NCI-H526 treated with DMSO at 0.1 percent for 48 hours (cell line): ENCODE measurements at places on chromosomes 6 and 20.

- DNase-seq = no peak
These were observed 25.0 kb downstream of the ERMARD start for GRCh38 chr6:169776379-169776778.

GRCh38 chr6:125942672-125943527 is 13.7 kb upstream of the HINT3 start:
- DNase-seq = no peak

DNA sequence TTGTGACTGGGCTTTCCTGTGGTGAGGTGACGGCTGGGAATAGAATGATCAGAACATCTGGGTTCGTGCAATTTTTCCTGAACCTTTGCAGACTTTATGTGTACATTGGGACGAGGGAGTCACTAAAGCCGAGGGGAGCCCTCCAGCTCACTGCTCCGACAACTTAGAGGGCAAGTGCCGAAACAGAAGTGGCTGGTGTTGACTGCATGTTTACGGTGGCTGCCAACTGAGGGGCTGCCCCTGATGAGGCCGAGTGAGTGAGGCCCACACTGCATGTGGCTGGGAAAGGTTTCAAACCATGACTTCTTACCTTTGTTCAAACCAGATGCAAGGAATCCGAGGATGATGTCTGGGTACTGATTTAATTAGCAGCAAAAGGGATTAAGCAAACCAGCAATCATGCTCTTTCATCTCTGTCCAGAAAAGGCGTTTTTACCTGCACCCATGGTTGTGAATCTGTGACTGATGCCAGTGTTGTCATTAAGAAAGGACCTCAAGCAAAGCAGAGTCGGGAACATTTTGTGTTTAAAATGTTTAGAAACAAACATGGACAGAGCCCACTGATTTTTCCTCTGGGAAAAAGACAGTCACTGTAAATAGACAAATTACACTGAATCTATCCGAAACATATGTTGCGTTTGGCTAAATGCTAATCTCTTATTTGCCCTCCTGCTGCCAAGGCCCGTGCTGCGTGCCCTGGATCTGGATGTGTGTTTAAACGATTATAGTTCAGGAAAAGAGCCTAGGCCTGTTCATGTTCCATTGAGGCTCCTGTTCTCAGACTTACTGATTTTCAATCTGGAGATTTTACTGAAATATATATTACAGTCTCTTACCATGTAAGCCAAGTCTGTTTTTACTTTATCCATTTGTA is 105.1 kb downstream of the UST start:
- DNase-seq = no peak

DNA sequence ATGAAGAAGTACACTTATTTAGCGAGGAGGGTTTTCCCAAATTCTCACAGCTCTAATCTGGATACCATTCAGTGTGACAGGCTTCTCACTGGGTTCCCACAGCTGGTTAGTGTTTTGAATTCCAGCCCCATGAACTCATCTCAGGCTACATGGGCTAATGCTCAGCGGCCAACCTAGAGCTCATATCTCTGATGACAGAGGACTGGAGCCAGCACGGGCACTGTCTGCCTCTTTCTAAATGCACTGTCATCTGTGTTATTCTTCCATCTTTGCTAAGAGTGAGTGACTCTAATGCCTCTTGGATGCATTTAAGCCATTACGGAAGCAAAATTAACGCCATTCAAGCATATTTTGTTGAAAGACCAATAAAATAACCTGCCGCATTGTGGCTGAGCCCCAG is 308.9 kb upstream of the JAG1 start:
- no peak for DNase-seq

DNA sequence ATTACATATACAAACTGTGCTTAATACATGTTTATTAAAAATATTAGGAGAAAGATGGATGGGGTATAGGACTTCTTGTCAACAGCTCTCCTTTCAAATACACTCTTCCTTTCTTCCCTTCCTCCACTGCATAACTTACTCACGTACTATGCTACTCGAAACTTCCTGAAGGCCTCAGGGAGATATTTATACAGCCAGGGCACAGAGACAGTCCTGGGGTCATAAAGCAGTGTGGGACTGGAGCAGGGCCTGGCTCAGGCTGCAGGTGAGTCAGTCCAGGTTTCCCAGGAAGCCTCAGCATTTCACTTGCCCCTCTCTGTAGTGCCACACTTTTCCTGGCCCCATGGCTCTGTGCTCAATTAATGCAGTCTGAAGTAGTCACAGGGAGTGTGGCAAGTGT is 157.0 kb downstream of the UBE3D start:
- DNase-seq = no peak

GRCh38 chr20:57476084-57476526 is 48.8 kb downstream of the CTCFL start:
- DNase-seq = no peak

DNA sequence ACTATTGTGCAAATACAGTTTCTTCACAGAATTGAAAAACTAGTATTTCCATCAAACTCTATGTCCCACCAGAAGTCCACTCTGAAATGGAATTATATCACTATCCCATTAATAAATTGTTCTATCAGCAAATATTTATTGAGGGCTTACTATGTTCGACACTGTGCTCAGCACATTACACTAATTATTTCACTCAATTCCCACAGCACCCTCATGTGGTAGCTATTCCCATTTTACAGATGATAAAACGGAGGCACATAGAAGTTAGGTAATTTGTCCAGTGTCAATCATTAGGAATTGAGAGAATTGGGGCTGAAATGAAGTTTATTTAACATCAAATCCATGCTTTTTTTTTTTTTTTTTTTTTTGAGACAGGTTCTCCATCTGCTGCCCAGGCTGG is 52.5 kb downstream of the MKKS start:
- no peak for DNase-seq

GRCh38 chr6:166736634-166737033 is 109.6 kb upstream of the RPS6KA2 start:
- no peak for DNase-seq

DNA sequence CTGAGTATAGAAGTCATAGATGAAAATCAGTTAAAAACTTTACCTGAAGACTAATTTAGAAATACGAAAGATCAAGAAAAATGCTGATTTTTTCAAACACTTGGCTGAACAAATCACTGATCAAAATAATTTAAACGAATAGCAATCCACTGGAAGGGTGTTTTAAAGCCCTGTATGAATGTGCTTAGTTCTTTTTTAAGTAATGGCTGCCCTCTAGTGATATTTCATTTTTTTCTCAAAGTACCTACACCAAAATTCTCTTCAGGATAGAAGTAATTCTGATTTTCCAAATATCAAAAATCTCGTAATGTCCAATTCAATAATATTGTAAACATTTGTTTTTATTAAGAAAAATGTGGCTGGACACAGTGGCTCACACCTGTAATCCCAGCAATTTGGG is 32.5 kb downstream of the AKAP7 start:
- no peak for DNase-seq

DNA sequence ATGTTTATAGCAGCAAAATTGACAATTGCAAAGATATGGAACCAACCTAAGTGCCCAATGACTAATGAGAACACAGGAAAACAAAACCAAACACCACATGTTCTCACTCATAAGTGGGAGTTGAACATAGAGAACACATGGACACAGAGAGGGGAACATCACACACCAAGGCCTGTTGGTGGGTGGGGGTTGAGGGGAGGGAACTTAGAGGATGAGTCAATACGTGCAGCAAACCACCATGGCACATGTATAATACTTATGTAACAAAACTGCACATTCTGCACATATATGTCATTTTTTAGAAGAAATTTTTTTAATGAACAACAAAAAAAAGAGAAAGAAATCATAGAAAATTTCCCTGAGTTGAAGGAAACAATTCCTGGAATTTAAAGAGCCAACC is 3.9 kb downstream of the EPM2A start:
- DNase-seq = no peak

- DNase-seq = no peak
These were observed 1.0 kb downstream of the SYNE1 start for GRCh38 chr6:152636021-152636608.

DNA sequence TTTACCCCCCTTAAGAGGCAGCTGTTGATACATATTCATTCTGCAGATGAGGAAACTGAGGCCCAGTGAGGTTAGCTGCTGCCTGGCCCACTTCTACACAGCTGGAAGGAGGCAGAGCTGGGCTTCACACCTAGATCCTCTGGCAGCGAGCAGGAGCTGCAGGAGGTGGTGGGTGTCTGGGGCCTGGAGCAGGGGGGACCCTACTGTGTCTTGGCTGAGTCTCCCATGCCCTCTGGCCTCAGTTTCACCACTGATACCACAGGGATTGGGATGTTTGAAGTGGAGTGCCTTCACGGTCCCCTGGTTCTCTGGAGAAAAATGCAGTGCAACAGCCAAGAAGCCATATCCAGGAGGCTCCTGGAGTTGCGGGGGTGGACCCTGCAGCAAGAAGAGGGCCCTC is 8.2 kb upstream of the BPIFA2 start:
- DNase-seq = no peak

- no peak for DNase-seq
These were observed 38.7 kb upstream of the AFDN start for GRCh38 chr6:167787896-167788562.

DNA sequence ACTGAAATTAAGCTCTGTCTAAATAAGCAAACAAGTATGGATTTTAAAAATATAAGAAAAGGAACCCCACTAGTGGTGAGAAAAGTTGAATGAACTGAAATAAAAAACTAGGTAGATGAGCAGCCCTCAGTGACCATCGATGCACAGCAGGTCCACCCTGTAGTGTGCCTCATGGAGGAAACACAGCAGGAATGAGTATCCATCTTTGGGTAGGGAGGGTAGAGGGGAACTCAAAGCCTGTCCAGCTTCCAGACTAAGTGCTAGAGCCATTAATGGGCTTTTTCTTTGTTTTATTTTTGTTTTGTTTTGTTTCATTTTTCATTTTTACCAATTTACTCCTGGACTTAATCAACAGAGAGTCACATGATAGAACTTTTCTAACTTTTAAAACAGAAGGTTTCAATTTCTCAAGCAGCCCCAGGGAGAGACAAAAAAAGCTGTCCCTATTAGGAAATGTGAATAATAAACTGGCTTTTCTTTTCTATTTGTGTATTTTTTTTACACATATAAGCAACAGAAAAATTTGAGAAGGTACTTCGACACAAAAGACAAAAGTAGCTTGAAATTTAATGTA is 700.6 kb downstream of the HACE1 start:
- DNase-seq = no peak

- no peak for DNase-seq
These were observed 234.1 kb downstream of the GMPR start for GRCh38 chr6:16472349-16473069.

GRCh38 chr20:40080041-40080652 is 608.9 kb downstream of the MAFB start:
- DNase-seq = peak; percentile 25

DNA sequence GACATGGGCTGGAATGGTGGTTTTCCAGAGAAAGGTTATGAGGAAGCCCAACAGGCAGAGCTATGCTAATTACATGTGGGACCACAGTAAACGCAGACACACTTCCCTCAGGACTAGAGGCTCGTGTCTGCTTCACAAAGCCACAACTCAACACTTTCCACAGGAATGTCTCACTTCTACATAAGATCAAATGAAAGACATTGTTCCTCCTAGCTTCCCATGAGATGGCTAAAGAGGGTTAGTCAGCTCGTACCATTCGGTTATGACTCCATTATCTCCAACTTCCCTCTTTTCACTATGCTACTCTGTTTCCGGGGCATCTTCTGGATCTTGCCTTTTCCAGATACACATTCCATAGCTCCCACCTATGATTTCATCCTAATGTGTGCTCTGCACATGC is 29.1 kb upstream of the ZC3H12D start:
- DNase-seq = no peak

- DNase-seq = no peak
These were observed 48.1 kb downstream of the ESF1 start for GRCh38 chr20:13736436-13737191.
